ENCODE measurements at places on chromosomes 3 and 15.

- DNase-seq, result no peak
Measured at GRCh38 chr3:38210141-38210757, 44.9 kb downstream of the OXSR1 start.

GRCh38 chr3:117611211-117611610 is 901.6 kb downstream of the TUSC7 start:
- no peak for DNase-seq

- DNase-seq, result no peak
Measured at GRCh38 chr3:11844891-11845290, 1.8 kb downstream of the TAMM41 start.

DNA sequence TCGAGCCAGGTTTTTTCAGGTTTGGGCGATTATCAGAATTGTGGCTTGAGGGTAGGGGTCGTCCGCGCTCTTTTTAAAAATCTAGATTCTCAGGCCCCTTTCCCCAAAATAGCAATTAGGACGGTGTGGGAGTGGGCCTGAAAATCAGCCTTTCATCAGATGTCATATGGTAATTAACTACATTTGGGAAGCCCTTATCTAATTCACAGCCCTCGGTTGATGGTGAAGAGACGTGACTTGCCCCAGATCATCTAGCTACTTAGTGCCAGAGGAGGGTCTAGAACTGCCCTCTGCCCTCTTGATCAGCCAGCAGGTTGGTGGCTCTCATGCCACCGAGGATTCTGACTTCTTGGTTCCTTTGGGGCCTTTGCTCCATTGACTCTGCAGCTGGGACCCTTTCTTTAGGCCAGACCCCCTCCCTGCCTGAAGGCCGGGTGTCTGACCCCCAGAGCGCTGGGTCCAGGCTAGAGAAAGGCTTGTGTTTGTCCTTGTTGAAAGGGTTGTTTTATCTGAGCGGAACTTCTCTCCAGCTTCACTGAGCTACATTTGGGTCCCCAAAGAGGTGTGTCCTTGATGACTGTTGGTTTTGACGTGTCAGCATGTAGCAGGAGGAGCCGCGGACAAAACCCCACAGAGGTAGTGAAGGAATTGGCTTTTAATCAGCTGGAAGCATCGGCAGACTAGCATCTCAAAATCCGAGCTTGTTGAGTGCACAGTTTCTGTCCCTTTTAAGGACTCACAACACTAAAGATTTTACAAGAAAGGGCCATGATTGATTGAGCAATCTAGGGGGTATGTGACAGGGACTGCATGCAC is 857 bp downstream of the AEN start:
- DNase-seq, result peak; percentile 57

GRCh38 chr15:71272932-71273331 is 157.7 kb downstream of the THSD4 start:
- no peak for DNase-seq

DNA sequence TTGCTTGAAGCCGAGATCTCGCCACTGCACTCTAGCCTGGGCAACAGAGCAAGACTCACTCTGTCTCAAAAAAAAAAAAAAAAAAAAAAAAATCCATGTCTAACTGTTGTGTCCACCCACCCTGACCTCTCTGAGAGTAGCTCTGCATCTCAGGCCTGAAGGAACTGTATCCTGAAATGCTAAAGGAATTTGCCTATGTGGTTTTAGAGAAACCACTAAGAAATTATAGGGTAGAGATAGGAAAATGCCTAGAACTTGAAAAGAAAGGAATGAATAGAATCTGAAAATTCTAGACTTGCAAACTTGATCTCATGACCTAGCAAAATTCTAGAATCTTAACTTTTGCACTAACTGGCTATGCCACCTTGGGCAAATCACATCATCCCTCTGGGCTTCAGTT is 217.5 kb upstream of the ROPN1 start:
- no peak for DNase-seq

- no peak for DNase-seq
Measured at GRCh38 chr15:100665570-100665969, 63.2 kb downstream of the ASB7 start.

DNA sequence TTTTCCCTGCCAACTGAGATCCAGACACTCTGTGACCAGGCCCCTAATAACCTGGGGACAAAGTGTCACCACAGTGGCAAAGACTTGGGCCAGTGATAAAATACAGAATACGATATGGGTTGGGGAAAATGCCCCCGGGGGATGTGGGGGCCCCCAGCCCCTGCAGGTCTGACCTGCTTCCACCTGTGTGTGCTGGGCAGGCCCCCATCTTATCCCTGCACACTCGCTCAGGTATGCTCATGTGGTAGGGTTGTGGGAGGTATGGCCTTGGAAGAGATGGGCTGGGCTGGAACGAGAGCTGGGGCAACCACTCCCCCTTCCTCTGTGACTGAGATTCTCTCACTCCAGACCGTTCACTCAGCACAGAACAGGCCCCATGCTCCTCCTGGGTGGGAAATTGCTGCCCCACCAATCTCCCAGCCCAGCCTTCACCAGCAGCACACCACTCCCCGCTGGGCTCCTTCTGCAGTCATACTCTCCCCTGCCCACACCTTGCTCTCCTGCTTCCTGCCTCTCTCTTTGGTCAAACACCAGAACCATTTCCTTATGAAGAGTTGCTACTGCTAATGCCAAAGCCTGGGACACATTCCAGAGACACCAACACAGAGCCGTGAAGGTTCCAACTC is 9.6 kb upstream of the CPEB1 start:
- DNase-seq, result no peak

- no peak for DNase-seq
Measured at GRCh38 chr3:20051123-20051806, 11.0 kb downstream of the KAT2B start.

DNA sequence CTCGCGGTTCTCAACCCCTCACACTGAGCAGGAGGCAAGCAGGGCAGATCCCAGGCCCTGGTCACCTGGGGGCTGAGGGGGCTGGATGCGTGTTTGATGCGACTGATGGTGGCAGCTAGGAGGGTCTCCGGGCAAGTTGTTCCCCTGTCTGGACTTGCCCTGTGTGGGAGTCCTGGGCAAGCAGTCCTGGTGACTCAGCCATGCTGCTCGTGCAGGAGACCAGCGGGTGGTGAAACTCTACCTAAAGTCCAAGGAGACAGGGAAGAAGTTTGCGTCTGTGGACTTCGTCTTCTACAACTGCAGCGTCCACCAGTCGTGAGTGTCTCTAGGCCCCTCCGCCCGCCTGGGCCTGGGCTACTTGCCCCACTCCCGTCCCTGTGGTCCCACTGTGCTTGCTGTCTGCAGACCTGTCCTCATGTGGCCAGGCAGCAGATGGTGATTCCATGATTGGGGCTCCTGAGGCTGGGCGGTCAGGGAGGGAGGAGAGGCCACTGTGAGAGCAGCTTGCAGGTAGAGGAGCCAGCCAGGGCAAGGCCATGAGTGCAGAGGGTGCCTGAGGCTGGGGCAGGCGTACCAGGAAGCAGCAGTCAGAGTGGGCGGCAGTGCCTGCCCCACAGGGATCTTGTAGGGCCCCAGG is 23.1 kb downstream of the PLXNA1 start:
- no peak for DNase-seq

DNA sequence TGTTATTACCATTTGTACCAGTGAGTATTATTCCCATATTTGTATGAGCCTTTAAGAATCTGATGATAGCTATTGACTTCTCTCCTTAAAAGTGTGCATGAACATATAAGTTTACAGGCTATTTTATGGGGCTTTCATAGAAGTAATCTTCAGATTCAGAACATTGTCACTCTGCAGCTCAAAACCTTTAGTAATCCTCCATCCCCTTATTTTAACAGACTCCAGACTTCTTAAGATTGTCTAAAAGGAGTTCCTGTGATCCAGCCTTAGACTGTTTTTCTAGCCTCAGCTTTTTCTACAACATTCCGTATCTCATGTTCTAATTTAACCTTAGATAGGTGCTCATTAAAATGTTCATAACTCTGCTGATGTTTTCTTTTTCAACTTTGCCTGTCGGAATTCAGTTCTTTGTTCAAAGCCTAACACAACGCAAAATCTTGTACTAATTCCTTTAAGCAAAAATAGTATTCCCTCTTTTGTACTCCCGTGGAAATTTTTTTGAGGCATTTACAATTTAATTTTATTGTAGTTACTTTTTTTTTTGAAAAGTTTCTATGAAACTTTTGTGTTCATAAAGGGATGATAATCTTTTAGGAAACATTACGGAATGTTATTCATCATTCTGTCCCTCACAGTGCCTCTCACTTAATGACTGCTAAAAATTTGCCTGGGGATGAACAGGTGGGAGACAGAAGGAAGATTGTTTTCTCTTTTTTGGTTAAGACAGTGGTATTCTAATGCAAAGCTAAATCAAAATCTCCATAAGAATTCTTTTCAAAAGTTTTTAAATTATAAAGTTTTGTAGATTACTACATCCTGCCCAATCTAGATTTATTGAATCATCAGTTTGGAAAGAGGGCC is 38.7 kb upstream of the UTS2B start:
- DNase-seq, result no peak

DNA sequence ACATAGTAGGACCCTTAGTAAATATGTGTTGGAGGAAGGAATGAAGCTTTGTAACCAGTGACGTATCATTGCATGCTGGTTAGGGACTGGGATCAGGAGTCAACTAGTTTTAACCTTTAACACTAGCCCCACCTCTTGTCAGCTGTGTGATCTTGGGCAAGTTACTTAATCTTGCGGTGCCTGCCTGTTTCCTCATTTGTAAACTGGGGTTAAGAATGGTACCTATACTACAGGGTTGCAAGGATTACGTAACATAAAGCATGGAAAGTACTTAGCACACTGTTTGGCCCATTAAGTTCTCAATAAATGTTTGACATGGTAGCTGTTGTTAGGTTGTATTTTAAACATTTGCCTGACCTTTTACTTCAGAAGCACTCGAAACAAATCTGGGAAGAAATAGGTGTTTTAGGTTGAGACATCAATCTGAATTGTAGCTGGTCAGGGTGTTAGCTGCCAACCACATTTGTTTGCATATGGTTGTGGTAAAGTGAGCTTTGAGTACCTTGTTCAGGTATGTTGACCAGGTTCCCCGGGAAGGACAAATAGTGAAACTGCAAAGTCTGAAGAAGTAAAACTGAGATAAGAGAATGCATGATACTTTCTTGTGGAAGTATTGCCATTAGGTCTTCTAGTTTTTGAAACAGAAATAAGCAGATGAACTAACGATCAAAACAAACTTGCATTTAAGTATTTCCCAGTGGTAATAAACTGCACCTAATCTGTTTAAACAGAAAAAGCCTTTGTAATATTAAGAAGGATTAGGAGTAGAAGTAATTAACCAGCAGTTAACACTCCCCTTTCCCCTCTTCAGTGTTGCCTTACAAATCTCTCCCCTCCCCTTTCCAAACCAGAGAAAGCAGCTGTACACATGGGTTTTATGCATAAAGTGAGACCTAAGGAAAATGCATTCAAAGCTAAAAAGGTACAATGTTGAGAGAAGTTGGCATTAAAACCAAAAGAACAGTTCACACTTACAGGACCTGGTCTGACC is 25.8 kb upstream of the SCAANT1 start:
- DNase-seq, result no peak

- no peak for DNase-seq
Measured at GRCh38 chr3:111695636-111696117, 100.5 kb upstream of the ZBED2 start.

- no peak for DNase-seq
Measured at GRCh38 chr15:87021751-87022150, 942.1 kb downstream of the AGBL1 start.
